ENCODE measurements at places on chromosomes 3 and 15.

DNA sequence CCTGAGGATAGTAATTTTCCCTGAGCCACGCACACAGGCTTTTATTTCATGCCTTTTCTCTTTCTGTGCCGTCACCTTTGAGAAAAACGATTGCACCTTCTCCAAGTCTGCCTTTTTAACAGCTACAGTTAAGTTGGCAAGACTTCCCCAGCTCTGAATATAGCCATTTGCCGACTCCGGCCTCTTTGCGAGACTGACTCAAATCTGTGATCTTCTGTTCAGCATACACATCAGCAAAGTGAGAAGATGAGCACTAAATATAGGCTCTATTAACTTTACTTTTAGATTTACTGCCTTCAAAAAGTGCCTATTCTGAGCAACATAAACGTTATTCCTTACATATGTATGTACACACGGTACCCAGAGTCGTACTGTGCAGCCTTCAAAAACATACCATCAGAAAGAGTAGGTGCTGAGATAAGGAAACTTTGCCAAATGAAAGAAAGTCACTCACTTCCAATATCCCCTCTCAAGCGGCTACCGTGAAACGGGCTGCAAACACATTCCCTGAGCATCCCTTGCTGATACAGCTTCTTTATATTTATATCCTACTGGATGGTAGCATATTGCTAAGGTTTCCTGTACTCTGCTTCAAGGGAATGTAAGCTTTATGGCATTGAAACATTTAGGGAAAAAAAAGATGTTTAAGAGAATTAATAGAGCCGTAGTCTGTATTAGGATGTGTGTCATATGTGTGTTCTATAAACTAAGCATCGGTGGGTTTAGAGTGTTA is 283.3 kb upstream of the TPRG1 start:
- DNase-seq, result no peak

- DNase-seq, result no peak
Observed at GRCh38 chr3:14448756-14449727, 46.6 kb downstream of the SLC6A6 start.

- no peak for DNase-seq
Observed at GRCh38 chr15:52255935-52256334, 39.7 kb downstream of the MYO5C start.

- no peak for DNase-seq
Observed at GRCh38 chr3:50342813-50343633, 2.4 kb upstream of the RASSF1 start.

DNA sequence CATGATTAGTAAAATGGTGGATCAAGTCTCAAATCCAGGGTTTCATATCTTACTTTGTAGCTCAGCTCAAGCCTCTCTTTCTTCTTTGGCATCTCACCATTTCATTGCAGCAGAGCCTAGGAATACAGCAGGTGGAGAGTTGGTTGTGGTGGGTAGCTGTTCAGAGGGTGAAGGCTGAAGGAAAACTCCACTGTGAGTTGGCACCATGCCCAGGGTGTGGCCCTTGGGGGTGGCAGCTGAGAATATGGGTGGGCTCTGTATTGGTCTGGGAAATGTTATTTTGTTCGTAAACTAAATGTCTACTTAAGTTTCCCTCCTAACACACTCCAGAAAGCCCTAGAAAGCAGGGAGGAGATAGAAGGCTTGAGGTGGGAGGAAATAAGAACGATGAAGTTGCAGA is 1.7 kb upstream of the MAP1A start:
- DNase-seq, result no peak

GRCh38 chr3:133860519-133860918 is 35.2 kb downstream of the RAB6B start:
- no peak for DNase-seq

GRCh38 chr15:41085029-41085428 is 31.1 kb downstream of the INO80 start:
- no peak for DNase-seq

DNA sequence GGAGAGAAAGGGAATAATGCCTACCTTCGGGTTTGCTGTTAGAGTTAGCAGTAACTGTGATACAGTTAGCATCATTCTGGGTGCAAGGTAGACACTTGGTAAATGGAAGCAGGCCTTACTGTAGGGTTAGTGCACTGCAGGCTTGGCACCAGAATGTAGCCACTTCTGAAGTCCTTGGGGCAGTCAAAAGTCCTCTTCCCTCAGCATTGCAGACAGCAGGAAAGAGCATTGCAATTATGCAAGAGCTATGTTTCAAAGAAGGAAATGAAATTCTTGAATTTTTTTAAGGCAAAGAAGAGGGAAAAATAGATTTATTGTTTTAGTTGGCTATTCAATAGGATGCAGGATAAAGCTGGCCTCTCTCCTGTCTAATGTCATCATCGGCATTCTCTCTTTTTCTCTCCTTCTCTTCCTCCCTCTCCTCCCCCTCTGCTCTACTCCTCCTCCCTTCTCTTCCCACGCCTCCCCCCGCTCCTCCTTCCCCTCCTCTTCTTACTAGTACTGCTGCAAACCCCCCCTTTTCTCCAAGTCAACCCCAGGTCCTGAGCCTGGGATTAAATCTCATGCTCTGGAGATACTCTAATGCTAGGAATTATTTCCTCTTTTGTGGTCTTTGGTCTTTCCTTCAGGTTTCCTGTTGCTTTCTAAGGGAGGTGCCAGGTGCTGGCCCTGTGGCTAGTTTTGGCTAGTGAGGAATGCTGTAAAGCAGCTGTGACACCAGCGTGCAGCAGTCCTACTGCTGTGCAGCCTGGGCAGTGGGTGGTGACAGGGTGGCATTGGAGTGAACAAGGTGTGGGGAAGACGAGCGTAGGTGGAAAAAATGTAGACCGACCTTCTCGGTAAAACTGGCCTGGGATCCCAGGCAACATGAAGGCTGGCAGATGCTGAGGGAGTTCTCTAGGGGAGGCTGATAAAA is 21.7 kb downstream of the EEFSEC start:
- no peak for DNase-seq

DNA sequence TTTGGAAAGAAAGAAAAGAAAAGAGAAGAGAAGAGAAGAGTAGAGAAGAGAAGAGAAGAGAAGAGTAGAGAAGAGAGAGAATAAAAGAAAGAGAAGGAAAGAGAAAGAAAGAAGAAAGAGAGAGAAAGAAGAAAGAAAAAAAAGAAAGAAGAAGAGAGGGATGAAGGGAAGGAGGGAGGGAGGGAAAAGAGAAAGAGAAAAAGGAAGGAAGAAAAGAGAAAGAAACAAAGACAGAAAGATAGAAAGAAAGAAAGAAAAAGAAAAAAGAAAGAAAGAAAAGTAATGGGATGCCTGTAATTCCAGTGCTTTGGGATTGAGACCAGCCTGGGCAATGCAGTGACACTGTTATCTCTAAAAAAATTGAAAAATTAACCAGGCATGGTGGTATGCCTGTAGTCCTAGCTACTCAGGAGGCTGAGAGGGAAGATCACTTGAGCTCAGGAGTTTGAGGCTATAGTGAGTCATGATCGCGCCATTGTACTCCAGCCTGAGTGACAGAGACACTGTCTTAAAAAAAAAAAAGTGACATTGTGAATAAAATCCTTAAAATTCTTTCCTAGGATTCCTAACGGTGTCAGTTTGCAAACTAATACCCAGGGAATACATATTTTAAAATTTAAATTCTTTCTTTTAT is 1.7 kb downstream of the RASL12 start:
- DNase-seq, result no peak

DNA sequence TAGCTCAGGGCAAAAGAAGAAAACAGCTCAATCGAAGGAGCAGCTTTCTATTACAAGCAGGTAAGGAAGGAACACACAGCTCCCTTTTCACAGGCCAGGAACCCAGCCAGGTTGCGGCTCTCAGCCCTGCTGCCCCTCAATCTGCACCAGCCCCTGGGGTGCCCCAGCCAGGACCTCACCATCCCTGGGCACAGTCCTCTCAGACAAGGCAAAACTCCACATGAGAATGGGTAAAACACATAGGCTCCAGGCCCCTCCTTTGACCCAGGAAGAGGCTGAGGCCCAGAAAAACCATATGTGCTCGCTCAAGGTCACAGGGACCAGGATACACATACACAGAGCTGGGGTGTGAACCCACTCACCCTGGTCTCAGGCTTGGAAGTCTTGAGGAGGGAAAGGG is 178.7 kb upstream of the TLE3 start:
- DNase-seq, result no peak

- no peak for DNase-seq
Observed at GRCh38 chr3:94311651-94312050, 248.8 kb downstream of the NSUN3 start.

DNA sequence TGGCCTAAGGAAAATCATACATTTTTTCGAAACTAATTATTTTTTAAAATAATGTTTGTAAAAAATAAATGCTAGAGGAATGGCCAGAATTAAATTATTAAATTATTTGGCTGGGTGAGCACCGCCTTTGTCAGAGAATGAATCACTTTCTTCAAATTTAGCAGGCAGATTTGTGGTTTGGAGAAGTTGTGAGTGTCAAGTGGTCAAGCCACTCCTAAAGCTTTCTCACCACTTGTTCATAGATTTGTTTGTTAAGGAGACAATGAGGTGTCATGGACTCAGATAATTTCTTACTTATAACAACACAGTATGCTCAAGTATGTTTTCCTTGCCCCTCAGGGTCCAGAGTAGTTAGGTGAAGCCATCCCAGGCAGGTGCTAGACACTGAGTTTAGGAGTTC is 196.2 kb downstream of the TUSC7 start:
- DNase-seq, result peak; percentile 17

DNA sequence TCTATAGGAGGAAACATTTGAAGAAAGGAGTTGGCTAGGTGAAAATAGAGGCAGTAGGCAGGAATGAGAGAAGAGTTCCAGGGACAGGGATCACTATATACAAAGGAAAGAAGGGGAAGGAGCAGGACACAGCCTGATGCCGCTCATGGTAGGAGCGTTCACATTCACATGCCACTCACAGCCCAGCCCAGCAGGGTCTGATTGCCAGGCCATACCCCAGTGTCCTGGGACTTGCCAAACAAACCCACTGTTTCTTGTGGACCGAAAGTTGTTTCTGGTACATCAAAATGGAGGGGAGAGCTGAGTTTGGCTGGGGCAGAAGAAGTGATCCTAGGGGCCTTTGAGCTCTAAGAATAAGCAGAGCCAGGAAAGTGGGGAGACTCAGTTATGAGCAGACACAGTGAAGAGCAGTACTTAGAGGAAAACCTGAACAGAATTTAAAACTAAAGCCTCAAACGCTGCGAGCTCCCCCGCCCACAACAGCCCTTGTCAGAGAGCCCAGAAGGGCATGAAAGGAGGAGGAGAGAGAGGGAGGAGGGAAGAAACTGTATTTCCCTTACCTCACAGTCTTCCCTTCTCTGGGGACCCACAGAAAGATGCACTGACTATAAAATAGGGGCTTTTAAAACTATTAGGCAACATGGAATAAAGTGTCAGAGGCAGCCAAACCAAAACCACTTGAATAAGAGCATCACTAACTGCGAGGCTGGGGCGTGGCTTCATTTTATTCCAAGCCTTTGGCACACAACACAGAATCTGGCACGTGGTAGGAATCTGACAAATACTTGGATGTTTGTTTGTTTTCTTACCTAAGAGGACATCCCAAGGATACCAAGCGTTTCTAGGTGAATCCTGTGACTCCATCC is 129.0 kb downstream of the RPL22L1 start:
- peak; percentile 83 for DNase-seq

DNA sequence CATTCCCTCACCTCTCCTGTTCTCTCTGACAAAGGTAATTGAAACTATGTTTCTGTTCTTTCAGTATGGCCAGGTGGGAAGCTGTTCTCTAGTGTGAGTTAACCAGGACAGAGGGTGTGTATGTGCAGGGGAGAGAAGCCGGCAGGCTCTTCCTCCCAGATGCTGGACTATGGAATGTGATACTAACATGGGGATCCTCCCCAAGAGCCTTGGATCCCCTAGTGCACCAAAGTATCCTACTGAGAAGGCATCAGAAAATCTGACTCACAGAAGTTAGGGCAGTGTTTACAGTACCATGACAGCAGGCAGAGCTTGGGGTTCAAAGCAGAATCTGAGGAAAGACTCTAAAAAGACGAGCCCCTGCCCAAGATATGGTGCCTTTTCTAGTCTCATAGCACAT is 123.1 kb downstream of the APBA2 start:
- DNase-seq, result peak; percentile 67

- DNase-seq, result no peak
Observed at GRCh38 chr15:56795502-56795901, 62.2 kb upstream of the ZNF280D start.

- DNase-seq, result no peak
Observed at GRCh38 chr3:59411694-59412093, 361.9 kb upstream of the CFAP20DC start.

GRCh38 chr15:29014493-29014892 is 128.7 kb downstream of the APBA2 start:
- peak; percentile 16 for DNase-seq

DNA sequence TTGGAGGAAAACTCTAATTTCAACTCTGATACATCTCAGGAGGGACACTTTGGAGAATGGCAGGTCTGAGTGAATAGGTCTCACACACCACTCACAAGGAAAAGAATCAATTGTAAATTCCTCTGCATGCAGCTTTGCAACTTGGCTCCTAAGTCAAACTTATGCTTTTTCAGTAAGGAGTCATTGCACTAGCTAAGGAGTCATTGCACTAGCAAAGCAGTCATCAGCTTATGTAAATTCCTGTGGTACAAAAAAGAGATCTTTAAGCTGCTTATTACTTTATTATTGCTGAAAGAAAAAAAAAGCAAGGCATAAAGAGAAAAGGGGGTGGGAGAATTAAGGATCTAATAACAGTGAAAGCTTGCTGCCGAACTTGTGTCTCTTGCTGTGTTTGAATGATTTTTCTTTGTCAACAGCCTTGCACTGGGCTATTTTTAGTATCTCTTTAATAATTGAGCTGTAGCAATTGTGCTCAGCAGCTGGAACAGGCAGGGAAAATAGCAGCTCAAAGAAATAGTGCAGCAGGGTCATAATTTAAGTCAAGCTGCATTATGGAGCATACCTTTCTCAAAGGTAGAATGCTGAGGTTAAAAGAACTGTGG is 154.3 kb upstream of the ARPP21 start:
- peak; percentile 6 for DNase-seq

- DNase-seq, result no peak
Observed at GRCh38 chr3:145124900-145125678, 1035.9 kb downstream of the PLOD2 start.

- no peak for DNase-seq
Observed at GRCh38 chr3:58421004-58421403, 12.6 kb downstream of the PDHB start.

GRCh38 chr3:16084887-16085286 is 89.6 kb upstream of the GALNT15 start:
- DNase-seq, result peak; percentile 62

- peak; percentile 58 for DNase-seq
Observed at GRCh38 chr3:17258823-17259436, 374.2 kb downstream of the PLCL2 start.

Measured in choroid plexus epithelial cell (primary cell).